ENCODE measurements at places on chromosomes 2 and 18.

GRCh38 chr18:3450012-3450798, at the start of gene TGIF1:
Gene TGIF1, plus strand, starts transcription at chr18:3450172. Its CDS starts 318 bp downstream, at chr18:3450490.
- DNase-seq = peak; percentile 45

- DNase-seq = peak; percentile 17
Measured at GRCh38 chr2:61537277-61537949, 743 bp downstream of the XPO1 start.

DNA sequence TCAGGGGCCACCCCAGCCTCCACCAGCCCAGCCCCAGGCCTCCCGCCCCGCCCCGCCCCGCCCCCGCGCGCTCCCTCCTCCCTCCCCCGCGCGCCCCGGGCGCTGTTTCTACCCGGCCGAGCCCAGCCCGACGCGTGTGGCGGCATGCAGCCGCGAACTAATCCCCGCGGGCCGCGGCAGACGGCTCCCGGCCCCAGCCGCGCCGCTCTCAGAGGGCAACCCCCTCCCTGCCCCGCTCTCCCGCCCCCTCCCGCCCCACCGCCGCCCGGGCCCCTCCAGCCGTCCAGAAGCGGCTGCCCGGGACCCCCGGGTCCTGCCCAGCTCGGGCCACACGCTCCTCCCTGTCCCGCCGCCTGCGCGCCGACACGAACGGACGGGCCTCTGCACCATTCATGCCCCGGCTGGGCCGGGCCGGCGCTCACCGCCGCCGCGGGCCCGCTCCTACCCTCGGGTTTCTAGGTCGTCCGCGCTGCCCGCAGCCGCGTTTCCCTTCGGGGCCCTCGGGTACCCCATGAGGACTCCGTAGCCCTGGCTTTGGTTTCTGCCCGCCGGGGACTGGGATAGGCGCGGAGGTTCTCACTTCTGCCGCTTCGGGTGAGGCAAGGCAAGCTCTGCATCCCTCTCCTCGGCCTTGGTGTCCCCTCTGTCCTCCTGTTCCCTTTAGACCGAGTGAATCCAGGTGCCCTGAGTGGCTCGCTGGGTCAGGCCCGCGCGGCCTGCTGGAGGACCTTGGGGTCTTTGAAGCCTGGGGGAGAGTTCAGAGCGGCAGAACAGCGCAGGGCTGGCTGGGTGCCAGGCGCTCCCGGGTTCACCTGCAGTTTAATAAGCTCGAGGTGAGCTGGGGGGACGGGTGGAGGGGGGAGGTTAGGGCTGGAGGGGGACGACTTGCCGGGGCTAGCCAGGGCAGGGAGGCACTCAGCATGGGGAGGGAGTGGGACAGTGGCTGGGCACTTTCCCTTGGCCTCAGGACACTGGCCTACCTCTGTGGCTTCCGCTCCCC, 3.1 kb downstream of the WNT10A start:
- DNase-seq = no peak

- no peak for DNase-seq
Measured at GRCh38 chr2:223815186-223815883, 22.0 kb downstream of the AP1S3 start.

DNA sequence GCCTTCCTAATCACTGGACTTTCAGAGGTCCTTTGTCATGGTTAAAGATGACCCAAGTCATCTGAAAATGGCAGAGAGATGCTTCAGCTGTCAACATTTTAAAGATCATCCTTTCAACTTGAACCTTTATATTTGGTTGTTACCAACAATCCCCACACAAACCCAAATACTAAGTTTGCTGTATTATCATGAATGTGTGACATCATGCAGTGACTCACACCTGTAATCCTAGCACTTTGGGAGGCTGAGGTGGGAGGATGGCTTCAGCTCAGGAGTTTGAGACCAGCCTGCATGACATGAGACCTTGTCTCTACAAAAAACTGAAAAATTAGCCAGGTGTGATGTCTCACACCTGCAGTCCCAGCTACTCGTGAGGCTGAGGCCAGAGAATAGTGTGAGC, 55.2 kb upstream of the NRP2 start:
- no peak for DNase-seq

DNA sequence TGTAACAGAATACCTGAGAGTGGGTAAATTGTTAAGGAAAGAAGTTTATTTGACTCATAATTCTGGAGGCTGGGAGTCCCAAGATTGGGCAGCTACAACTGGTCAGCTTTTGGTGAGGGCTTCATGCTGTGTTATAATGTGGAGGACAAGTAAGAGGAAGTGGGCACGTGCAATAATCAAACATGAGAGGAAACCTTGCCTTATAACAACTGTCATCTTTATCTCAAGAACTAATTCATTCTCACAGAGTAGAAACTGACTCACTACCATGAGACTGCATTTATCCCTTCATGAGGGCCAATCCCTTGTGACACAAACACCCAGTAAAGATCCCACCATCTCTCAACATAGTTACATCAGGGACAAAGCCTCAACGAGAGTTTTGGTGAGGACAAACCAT, 318.1 kb upstream of the NT5C1B start:
- no peak for DNase-seq

- DNase-seq = no peak
Measured at GRCh38 chr18:26386002-26386401, 159.8 kb downstream of the TAF4B start.

DNA sequence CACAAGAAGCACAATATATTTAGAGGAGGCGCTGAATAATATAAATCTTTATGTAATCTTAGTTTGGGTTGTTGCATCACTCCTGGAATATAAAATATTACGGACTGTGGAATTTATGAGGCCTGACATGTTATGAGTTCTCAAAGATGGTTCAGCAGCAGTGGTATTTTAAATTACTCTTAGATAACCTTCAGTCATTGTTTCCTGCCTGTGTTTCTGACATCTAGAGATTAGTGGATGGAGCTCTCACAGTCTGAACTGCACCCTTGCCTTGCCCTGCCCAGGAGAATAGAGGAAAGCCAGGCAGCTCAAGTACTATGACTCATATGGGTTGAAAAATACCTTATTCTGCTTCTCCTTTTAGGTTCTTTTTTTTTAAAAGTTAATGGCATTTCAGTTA, 70.0 kb downstream of the ACSL3 start:
- DNase-seq = no peak

DNA sequence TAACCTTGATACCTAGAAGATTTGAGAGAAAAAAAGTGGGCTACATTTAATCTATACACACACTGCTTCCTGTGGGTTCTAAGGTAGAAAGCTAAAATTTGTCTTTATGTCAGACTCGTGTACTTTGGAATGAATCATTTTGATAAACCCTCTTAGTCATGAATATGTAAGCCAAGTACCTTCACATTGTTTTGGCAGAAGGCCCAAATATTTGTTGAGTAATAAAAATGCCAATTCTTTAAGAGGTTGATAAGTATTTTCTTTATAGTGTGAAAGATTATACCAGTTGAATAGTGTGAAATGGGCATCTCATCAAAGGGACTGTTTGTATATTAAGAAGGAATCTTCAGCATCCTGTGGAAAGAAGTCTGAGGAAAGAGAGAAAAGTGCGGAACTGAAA, 1464.7 kb upstream of the ZEB2 start:
- no peak for DNase-seq

DNA sequence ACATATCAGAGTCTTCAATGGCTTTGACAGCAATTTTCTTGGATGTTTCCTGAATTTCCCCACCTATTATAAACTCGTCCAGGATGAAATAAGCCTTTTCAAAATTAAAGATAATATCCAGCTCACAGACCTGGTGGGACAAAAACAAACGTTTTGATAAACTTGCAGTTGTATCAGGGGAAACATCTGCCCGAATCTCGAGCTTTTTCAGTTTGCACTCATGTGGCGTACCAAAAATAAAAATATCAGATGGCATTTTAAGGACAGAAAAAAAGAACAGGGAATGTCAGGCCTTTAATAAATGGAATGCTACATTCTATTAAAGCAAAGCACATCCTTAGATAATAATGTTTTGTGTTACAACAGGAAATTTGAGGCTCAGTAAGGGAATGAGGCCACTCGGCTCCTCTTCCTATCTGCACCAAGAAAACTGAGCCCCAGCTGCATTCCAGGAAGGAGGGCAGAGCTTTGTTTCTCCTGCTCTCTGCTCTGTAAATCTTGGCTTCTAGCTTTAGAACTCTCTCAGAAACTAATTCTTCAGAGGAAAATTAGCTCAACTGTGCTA, 72.1 kb downstream of the AP1S3 start:
- DNase-seq = no peak

- DNase-seq = no peak
Measured at GRCh38 chr2:195533771-195534642, 123.0 kb upstream of the SLC39A10 start.

DNA sequence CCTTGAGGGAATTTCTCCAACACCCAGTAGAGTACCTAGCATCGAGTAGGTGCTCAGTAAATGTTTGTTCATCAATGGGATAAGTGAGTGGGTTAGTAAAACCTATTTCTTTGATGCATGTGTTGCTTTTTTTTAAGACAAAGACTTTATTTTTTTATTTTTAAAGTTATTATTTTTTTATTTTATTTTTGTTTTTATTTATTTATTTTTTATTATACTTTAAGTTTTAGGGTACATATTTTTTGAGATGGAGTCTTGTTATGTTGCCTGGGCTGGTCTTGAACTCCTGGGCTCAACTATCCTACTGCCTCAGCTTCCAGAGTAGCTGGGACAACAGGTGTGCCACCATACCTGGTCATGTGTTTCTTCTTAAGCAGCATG, 20.8 kb downstream of the PLEK start:
- no peak for DNase-seq

DNA sequence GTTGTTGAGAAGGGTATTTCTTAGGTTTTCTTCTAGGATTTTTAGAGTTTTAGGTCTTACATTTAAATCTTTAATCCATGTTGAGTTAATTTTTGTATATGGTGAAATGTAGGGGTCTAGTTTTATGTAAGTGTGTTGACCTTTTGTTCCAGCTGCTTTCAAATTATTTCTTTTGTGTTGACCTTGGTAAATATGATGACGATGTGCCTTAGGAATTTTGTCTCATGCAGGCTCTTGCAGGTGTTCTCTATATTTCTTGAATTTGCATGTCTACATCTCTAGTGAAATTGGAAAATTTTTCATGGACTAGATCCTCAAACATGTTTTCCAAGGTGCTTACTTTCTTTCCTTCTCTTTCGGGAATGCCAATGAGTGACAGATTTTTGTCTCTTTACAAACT, 1609.3 kb upstream of the ZEB2 start:
- no peak for DNase-seq

DNA sequence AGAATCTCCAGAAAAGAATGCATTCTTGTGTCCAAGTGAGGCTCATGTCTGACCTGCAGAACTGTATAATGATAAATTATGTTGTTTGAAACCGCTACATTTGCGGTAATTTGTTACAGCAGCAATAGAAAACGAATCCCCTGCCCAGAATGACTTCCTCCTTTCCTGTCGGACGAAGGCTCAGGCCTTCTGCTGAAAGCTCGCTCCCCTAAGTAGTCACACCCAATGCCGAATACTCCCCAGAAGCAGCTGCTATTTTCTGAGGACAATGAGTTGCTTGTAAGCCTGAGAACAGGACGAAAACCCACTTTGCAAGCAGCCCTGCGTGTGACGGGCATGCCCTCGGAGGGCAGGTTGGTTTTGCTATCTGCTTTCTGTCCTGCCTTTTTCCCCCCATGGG, 27.7 kb upstream of the PTPN4 start:
- no peak for DNase-seq

DNA sequence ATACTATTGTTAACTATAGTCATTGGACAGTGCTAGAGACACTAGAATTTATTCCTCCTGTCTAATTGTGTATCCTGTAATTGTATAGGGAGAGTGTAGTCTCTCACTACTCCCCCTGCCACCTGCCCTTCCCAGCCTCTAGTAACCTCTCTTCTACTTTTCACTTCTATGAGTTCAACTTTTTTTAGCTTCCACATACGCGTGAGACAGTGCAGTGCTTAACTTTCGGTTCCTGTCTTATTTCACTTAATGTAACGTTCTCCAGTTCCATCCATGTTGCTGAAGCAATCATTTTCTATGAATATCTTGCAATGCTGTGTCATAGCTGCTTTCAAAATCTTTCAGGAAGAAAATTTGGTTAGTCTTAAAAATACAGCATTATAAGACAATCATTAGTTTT, 22.8 kb upstream of the RUFY4 start:
- DNase-seq = no peak

GRCh38 chr18:48951448-48952286, 902 bp upstream of the SMAD7 start:
- peak; percentile 42 for DNase-seq

DNA sequence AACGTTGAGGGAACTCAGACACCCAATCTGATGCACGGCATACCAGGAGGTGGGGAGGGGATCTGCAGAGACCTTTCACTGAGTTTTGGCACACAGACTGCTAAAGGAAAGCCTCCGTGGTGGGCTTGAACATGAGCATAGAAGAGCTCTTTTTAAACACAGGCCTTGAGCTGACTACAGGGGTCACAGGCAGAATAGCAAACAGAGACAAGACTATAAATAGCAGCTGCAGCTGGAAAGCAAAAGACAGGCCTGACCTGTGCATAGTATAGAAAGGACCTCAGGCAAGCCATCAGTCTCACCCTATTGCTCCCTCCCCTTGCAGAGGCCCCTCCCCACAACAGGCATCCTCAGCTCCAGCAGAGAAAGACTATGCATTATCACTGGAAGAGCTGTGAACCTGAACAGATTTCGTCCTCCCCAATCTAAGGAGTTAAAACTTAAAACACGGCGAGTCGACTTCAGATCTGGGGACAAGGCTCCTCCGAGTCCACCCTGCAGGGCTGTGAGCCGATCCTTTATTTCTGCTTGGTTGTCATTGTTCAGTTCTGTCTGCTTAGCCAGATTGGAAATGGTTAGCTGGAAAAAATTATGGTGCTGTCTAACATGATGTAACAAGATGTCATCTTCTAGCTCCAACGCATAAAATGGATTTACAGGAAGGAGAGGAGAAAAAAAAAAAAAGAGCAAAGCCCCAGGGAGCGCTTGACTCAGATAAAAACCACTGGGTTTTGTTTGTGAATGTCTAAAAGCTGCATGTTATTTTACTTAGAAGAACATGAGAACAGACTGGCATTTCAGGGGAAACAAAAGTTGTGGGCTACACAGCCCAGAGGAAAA, 25.2 kb upstream of the LCLAT1 start:
- no peak for DNase-seq

GRCh38 chr2:135931776-135932443, 53.5 kb downstream of the DARS1 start:
- no peak for DNase-seq

- no peak for DNase-seq
Measured at GRCh38 chr18:1383465-1383864, 478.8 kb downstream of the ADCYAP1 start.
